ENCODE measurements at places on chromosomes 16 and 17.
A peak's percentile ranks its signal among the peaks of the same experiment; 100 is the strongest.

- peak; percentile 85 for DNase-seq
Measured at GRCh38 chr17:40303009-40303657, 5.8 kb upstream of the RARA start.

GRCh38 chr17:6455321-6455705 is 11.1 kb downstream of the PIMREG start:
- peak; percentile 9 for DNase-seq

DNA sequence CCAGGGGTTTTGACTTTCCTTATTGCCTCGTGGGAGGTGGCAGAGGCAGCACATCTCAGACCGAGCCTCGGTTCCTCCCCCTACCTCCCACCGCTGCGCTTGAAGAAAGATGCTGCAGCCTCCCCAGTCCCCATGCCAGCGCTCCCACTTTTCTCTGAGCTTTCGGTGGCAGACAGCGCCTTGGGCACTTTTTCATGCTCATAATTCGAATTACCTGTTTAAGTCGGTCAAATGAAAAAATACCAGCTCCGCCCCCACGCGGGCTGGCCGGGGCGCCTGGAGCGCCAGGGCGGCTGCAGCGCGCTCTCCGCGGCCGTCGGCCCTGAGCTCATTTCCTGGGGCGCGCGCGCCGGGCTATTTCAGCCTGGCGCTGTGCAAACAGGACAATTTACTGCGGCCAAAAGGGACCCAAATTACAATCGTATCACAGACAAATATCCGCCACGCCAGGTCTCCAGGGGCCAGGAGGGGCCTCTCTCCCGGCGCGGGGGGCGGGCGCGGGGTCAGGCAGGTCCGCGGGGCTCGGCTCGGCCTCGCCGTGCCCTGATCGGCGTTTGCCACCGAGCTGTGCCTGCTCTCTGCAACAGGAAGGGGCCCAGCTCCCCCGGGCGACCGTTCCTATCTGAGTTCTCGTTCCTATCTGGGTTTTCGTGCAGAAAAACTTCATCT is 45.0 kb downstream of the SOST start:
- no peak for DNase-seq

GRCh38 chr16:50699326-50700159 is 6.1 kb downstream of the NOD2 start:
- DNase-seq: peak; percentile 34

- DNase-seq: peak; percentile 21
Measured at GRCh38 chr16:77775911-77776909, 12.2 kb upstream of the VAT1L start.

DNA sequence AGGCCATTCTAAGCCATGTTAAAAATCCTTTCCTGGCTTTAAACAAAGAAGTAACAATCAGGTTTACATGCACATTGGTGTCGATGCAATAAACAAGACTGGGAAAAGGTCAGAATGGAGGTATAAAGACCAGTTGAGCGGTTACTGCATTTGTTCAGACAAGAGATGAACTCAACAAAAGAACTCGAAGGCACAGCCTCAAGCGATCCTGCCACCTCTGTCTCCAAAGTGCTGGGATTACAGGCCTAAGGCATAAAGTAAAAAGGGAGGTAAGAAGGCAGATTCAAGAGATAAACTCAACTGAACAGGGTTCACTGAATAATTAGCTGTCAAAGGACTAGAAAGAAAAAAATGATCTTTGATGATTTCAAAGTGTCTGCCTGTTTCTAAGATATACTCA is 39.4 kb downstream of the USP32 start:
- no peak for DNase-seq
